Renal cortical epithelial cell (primary cell): ENCODE measurements at places on chromosomes 6 and 20.

DNA sequence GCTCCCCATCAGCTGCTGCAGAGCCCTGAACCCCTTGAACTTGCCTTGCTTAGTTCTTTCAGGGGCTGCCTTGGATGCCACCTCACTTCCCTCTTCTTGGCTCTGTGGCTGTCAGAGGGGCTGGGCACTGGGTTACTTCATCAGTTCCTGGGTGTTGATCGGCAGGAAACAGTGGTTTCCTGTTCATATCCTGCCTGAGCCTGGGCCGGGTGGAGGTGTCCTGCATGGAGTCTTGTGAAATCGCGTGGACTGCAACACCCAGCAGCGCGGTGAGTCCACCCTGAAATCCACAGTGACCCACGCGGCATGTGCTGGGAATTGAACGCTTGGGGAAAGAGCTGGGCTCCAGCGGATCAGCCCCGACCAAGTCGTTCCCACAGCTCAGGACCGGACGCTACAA, 97.5 kb downstream of the CDH26 start:
- DNase-seq = no peak

DNA sequence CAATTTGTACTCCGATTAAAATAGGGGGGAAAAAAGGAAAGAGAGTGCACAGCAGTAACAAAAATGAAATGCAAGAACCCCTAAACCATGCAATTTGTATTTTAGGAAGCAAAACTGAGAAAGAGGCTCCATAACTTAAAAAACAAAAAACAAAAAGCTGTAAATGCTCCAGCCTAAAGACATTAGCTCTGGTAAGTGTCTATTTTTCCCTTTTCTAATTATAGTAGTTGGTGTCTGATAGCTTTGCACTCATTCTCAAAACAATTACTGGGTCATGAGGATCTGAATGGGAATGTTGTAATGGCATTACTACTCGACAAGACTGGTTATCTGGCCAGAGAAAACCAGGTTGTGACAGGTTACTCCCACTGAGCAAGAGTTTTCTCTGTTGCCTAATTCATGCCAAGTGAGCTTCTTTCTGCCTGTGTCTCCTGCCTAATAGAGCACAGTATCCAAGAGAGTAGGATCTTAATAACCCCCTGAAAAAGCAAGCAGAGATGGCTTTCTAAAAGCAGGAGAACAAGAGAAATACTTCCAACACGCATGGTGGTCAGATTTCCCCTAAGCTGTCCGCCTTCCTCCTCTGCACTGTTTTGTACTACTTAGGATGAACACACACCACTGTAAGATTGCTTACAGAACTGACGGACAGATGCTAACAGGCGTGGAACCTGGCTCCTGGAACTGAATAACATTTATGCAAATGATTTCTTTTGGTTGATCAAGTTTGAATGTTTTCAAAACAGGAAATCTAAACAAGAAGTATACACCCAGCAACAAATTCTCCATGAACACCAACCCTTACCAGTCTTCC, 86.4 kb downstream of the FKBP5 start:
- DNase-seq = peak; percentile 88

GRCh38 chr20:2795451-2795850, 5.0 kb downstream of the CPXM1 start:
- no peak for DNase-seq

DNA sequence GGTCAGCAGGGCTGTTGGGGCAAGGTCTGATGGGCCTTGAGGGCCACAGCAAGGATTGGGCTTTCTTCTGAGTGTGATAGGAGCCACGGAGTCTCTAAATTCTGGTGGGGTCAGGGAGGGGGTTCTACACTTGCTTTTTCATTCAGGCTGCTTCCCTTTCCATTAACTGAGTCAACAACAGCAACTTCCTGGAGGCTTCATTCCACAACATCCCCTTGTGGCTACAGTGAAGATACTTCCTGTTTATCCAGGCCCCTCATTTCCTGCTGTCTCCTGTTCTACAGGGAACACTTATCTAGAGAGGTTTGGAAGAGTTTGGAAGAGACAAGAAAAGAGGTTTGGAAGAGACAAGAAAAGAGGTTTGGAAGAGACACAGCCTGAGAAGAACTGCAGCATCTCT, 144.8 kb upstream of the ENPP5 start:
- DNase-seq = no peak

GRCh38 chr6:166561771-166562359, 24.6 kb downstream of the RAMACL start:
- no peak for DNase-seq
